Thymus (tissue), 14 donors: ENCODE measurements at places on chromosomes 12 and 14.

- no peak for DNase-seq
Observed at GRCh38 chr14:65282896-65283253, 129.7 kb upstream of the FUT8 start.

- no peak for DNase-seq
Observed at GRCh38 chr12:20475542-20475941, 107.2 kb downstream of the PDE3A start.

DNA sequence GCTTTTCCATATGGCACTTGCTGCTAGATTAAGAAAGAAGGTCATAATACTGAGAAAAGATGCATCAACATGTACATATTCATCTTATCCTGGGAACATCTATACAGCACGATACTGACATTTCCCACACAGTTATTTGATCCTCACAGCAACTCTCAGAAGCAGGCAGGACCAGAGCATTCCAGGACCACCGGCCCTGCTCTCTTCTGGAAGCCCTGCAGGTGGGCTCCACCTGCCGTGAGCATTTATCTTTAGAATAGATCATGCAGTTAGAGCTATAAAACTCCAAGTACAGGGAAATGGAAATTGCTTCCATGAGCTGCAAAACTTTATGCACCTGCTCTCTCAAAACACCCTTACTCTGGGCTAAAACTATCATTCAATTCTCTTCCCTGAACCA is 5.5 kb upstream of the BDKRB1 start:
- no peak for DNase-seq

DNA sequence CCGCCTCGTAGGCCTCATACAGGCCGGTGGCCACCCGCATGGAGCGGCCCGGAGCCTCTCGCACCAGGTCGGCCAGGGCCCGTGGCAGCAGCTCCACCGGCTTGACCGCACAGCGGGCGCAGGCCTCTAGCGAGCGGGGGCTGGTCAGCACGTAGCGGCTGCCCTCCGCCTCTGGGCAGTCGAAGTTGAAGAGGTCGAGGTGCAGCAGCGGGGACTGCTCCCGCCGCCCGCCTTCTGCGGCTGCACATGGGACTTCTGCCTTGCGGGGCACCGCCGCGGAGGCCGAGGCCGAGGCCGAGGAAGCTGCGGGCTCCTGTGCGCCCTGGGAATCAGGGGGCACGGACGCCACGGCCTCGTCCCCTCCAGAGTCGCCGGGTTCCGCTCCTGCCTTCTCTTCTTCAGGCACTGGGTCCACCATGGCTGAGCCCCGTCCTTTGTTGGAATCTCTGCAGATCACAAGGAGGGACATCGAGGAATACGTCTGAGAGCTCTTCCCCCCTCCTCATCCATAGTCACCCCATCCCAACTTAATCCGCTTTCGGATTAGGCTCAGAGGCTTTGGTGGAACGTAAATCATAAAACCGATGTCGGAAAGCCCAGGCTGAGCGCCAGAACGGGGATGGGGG is 1.4 kb downstream of the CCDC177 start:
- no peak for DNase-seq

GRCh38 chr12:79115743-79116142 is 251.2 kb downstream of the SYT1 start:
- DNase-seq, result no peak

DNA sequence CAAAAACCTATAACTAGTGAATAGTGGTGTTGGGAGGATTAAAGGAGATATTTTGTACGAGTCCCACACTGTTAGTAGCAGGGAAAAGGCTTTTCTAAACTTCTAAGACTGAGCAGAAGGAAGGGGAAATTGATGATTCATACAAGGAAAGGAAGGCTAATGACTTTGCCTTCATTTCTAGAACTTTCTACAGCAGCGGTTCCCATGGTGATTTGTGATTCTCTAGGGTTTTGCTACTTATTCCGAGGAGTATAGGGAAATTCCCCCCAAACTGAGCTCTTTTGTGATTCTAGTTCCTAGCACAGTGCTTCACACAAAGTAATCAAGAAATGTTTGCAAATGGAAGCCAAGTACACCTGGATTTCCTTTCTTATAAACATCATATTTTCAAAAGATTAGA is 23.8 kb upstream of the PWP1 start:
- DNase-seq, result no peak

- DNase-seq, result no peak
Observed at GRCh38 chr14:100156776-100157175, 2.7 kb downstream of the DEGS2 start.

GRCh38 chr12:91937009-91937408 is 208.6 kb downstream of the BTG1 start:
- DNase-seq, result no peak

- no peak for DNase-seq
Observed at GRCh38 chr12:11705010-11705409, 55.5 kb downstream of the ETV6 start.

GRCh38 chr14:91780452-91780851 is 48.6 kb upstream of the CATSPERB start:
- no peak for DNase-seq

GRCh38 chr12:132284071-132284826 is 45.1 kb downstream of the GALNT9 start:
- no peak for DNase-seq

- DNase-seq, result no peak
Observed at GRCh38 chr14:105899071-105899641, 372.8 kb downstream of the TMEM121 start.

- DNase-seq, result no peak
Observed at GRCh38 chr12:49645146-49646039, 22.0 kb downstream of the PRPF40B start.

GRCh38 chr14:84468153-84468552 is 1061.8 kb upstream of the FLRT2 start:
- no peak for DNase-seq

GRCh38 chr12:20438299-20438779 is 70.0 kb downstream of the PDE3A start:
- no peak for DNase-seq

DNA sequence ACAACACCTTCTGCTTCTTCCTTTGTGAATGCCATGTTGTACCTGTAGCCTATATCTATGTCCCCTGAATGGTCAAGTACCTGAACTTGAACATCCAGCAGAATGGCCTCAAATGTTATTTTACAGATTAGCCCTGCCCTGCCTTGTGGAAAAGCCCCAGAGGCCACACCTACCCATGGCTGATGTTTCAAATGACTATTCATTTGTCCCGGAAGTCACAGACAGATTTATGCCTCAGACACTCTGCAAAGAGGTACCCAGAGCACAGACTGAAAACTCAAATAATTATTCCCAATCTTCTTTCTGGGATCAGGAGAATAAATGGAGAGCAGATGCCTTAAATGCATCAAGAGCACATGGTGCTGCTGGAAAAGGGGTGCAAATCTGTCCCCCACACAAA is 13.0 kb upstream of the DPF3 start:
- no peak for DNase-seq

DNA sequence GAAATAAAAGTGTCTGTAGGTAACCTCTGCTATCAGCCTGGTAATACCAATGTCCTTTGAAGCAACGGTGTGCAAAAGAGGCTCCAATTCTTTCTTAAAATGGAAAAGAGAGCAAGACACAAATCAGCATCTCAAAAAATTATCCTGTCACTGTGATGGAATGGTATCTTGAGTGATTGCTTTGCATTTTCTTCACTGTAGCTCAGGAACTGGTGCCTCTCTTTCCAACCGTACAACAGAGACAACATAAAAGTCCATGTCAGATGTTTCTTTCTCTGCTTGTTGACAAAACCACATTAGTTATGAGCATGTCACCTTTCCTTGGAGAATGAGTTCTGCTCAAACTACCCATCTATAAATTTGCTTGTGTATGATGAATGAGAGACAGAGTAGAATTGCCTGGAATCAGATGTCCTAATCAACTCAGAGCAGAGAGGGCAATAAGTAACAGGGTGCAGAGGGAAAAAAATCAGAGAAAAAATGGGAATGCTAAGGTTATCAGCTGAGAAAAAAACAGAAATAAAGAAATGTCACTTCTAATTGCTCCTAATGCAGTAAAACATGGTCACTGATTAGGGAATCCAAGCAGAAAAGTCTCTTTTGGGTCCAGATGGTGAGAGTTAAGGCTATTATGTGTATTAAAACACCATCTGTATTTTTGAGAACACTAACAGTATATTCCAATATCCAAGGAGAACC is 465.0 kb upstream of the ATP2B1 start:
- peak; percentile 18 for DNase-seq

GRCh38 chr12:33427071-33427470 is 12.5 kb downstream of the SYT10 start:
- DNase-seq, result no peak

DNA sequence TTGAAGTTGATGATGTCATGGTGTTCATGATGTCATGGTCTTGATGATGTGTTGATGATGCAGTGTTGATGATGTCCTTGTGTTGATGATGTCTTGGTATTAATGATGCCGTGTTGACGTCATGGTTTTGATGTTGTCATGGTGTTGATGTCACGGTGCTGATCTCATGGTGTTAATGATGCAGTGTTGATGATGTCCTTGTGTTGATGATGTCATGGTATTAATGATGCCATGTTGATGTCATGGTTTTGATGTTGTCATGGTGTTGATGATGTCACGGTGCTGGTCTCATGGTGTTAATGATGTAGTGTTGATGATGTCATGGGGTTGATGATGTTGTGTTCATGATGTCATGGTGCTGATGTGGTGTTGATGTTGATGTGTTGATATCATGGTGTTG is 48.0 kb upstream of the RIMBP2 start:
- DNase-seq, result no peak

- no peak for DNase-seq
Observed at GRCh38 chr12:130075497-130076076, 86.7 kb upstream of the FZD10 start.

- no peak for DNase-seq
Observed at GRCh38 chr14:103395244-103395643, 10.0 kb downstream of the MARK3 start.

GRCh38 chr14:80059041-80059440 is 152.3 kb downstream of the DIO2 start:
- no peak for DNase-seq

- no peak for DNase-seq
Observed at GRCh38 chr12:92076101-92076500, 69.5 kb downstream of the BTG1 start.

DNA sequence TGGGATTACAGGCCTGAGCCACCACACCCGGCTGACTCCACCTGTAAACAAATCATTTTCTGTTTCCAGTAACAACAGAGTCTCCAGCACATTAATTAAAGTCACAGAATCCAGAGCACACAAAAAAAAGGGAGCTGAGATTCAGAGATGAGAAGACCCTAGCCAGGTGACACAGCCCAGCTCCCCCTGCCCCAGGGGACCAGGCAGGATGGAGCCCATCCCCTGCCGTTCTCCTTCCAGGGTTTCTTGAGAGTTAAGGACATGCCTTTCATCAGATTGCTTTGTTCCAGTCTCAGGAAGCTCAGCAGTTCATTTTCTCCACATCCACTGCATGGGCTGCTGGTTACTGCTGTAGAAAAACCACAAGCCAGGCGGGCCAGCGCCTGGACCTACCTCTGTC is 81.2 kb downstream of the RIMBP2 start:
- DNase-seq, result no peak

GRCh38 chr12:87413784-87414183 is 615.4 kb downstream of the C12orf50 start:
- DNase-seq, result no peak

DNA sequence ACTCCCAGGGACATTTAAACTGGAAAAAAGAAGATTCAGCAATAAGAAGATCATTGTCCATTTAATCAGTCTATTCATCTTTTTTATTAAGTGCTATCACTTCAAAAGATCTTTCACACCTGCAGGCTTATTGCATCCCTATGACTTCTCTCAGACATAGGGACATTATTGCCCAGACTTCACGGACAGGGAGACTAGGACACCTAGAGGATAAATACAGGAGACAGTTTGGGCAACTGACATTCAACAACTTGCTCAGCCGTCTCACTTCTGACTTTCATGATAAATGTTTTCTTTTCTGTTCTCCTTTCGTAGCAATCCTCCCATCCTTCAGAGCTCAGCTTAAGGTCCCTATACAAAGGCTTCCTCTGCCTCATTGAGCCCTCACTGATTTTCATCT is 84.3 kb downstream of the TMEM30B start:
- DNase-seq, result no peak

- DNase-seq, result no peak
Observed at GRCh38 chr12:120316798-120317223, 10.8 kb downstream of the PLA2G1B start.

- no peak for DNase-seq
Observed at GRCh38 chr14:59926534-59926933, 6.6 kb downstream of the LRRC9 start.

- DNase-seq, result no peak
Observed at GRCh38 chr14:53409969-53410368, 256.8 kb upstream of the DDHD1 start.
